Stimulated activated CD4-positive, alpha-beta T cell treated with anti-CD3 and anti-CD28 coated beads, Interleukin-1b, Interleukin-23, amount 100 ng/mL, for 1 hour (primary cell): ENCODE measurements at places on chromosomes 11 and 22.

DNA sequence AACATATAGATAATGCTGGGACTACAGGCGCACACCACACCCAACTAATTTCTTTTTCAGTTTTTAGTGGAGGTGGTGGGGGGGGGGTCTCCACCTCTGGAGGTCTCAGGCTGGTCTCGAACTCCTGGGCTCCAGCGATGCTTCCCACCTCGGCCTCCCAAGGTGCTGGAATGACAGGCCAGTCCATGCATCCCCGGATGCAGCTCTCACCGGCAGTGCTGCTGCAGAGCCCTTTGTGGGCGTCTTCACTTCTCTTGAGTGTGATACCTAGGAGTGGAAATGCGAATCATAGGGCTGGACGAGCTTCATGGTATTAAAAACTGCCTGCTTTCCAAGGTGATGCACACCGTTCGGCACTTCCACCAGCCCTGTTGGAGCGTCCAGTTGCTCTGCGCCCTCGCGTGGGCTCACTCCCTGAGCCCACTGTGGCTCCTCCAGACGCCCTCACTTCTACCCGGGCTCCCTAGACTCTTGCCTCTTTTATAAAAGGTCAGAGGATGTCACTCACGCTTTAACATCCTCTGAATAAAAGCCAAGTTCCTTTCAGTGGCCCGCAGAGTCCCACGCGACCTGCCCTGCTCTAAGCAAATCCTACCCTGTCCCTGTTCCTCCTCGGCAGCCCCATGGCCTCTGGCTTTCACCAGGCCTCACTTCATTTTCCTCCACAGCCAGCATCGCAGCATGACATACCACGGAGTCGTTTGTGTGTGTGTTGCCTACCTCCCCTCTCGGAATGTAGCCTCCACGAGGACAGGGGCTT is 837 bp upstream of the BID start:
- DNase-seq: no peak

GRCh38 chr11:58919980-58920379 is 19.3 kb upstream of the GLYATL1 start:
- no peak for DNase-seq

GRCh38 chr11:19241260-19242178 is 774 bp upstream of the E2F8 start:
- no peak for DNase-seq

DNA sequence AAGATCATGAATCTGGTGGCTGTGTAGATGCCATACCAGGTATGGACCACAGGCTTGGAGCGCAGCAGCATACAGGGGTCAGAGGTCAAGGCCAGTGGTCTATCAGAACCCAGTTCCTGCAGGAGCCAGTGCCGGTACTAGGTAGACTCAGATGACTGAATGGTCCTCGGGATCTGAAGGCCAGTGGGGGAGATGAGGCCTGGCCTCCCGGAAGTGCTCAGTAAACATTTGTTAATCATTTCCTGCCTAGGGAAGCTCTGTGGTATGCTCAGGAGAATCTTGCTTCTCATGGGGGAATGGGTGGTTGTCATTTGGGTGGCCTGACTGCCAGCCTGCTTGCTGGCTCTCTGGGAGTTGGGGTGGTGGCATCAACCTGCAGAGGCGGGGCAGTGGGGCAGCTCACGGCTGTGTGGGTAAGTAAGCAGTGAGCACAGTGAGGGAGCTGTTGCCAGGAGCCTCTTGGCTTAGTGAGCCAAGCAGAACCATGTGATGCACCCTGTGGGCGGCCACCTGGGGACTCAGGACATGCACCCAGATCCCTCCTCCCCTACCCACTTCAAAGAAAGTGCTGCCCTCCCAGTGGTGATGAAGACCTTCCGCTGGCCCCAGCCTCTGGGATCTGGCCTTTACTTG is 33.0 kb downstream of the PTPRJ start:
- no peak for DNase-seq

GRCh38 chr22:27507935-27508526 is 293.5 kb downstream of the MN1 start:
- DNase-seq: no peak

DNA sequence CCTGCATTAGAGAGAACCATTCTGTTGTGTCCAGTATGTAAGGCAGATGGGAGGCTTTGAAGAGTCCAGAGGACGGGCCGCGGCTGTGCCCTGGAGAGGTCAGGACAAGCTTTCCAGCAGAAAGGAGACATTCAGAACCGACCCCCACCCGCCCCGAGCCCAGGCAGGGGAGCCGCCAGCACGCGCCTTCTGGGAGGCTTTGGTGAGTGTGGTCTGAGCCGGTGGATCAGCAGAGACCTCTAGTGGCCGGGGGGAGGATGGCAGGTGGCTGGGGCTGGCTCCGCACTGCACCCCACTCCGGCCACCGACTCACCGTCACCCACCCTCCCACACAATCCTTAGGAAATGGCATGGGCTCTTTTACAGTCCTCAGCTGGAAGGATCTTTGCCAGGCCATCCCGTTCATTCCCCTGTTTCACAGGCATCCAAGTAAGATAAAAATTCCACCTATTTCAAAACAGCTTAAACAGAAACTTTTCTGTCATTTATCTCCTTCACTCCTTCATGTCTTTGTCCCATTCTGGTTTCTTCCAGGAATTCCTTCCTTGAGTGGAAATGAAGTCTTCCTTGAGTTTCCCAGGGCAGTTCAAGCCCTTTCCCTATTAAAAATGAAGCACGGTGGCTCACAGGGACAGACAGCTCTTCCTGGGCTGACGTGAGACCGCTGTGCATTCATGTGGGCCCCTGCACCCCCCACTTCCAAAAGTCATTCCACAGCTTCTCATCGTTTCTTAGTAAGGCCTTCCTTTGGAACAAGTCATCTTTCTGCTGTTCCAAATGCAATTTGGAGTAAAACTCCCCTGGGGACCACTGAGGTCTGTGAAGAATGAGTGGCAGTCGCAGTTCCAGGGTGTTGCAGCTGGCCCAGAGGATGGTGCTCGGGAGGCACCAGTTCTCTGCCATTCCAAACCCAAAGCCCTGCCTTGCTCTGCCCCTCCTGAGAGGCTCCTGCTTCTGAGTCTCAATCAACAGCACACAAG is 91.0 kb downstream of the FEZ1 start:
- DNase-seq: peak; percentile 46

- no peak for DNase-seq
Observed at GRCh38 chr11:125929445-125930075, 16.3 kb upstream of the VSIG10L2 start.

DNA sequence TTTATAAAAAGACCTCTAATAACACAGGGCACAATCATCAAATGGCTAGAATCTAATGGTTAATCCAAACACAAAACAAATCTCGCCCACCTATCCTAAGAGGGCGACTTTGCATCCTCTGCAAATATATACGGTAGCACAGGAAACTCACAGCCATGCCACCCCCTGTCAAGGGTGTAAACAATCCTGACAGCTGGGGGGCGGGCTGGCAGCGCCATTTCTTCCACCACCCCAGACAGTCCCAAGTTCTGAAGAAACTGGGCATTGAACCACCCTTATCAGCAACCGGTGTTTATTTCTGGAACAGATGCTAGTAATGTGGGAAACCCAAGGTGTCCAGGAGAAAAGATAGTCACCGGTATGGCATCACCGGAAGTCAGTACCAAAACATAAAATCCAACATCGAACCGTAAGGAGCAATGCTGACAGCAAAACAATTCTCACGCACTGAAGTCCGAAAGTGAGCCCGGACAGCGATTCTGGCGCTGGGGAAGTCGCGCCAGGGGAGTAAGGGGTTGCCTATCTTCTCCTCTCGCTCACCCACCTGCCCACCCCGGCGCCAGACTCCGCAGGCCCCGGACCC is 825 bp downstream of the FBXO3 start:
- DNase-seq: no peak

DNA sequence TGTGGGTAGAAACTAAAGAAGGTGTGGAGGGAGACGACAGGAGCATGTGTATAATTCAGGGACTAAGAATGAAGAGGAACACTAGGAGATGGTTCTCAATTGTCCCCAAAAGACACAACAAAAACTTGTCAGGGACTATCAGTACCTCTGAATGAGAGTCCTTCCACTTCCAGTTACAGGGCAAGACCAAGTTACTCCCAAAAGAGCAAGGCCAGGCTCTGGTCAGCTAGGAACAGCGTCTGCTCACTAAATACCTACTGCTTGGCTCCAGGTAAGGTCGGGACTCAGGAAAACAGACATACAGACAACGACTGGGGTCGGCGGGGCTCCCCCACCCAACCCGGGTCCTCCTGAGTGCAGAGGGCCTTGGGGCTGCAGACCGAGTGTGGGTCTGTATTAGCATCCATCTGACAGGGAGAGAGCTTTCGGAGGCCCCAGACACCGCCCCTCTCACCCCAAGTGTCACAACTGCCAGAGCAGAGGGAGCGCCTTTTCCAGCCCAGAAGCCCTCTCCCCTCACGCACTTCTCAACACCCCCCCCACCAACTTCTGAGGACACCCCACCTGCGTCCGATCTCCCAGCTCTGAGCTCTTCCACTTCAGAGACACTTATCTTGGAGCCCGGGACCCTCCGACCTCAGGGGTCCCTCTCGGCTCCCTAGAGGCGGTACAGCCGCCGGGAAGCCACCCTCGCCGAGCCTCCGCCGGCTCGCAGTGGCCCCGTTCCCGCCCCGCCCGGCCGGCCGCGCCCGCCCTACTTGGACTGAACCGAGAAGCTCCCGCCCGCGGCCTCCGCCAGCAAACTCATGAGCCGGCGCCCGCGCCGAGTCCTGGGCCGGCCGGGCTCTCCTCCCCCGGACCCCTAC is 522 bp downstream of the RHOG start:
- no peak for DNase-seq

DNA sequence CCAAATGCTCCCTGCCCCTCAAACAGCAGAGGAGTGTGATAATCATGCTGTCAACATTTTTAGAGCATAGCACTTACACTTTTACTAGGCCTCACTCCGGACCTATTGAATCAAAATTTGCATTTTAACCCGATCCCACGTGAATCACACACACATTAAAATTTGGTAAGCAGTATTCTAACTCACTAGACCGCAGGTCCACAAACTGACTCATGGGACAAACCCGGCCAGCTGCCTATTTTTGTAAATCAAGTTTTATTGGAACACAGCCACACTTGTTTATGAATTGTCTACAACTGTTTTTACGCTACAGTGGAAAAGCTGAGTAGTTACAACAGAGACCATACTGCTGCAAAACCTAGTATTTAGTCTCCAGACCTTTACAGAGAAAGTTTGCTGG is 43.3 kb downstream of the SNX19 start:
- DNase-seq: no peak

GRCh38 chr11:121577106-121577848 is 124.5 kb upstream of the SORL1-AS1 start:
- DNase-seq: no peak

DNA sequence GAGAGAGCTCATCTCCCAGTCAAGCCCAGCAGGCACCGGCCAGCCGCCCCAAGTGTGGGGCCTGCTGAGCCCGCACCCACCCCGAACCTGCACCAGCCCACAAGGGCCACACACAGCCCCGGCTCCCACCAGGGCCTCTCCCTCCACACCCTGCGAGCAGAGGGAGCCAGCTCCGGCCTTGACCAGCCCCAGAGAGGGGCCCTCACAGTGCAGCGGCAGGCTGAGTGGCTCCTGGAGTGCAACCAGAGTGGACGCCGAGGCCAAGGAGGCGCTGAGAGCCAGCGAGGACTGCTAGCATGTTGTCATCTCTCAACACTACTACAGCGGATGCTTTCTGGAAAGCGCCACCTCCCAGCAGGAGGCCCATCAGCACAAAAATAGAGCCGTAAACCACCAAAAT is 10.9 kb downstream of the DEFB108B start:
- no peak for DNase-seq

- no peak for DNase-seq
Observed at GRCh38 chr11:1749395-1750351, 722 bp downstream of the IFITM10 start.
